ENCODE measurements at places on chromosomes 5 and 9.

DNA sequence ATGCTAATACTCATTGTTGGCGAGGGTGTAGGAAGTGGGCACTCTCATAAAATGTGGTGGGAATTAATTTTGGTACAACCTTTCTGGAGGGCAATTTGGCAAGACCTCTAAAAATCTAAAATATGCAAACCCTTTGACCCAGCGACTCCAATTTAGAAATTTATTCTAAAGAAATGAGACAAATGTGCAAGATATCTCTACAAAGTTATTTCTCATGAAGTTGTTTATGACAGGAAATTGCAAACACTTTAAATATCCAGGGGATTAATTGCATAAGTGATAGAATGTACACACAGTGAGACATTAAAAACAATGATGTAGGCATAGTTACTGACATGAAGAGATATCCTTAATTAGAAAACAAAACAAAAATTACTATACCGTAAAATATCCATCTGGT, 246.3 kb upstream of the MAP3K1 start:
- no peak overlapping the region for H3K27ac ChIP-seq
- no peaks in the 10 kb centered on the region for H3K36me3 ChIP-seq
- H3K4me1 ChIP-seq: no peaks in the 10 kb centered on the region
- no peak for DNase-seq
- H3K27me3 ChIP-seq: no peaks in the 10 kb centered on the region

DNA sequence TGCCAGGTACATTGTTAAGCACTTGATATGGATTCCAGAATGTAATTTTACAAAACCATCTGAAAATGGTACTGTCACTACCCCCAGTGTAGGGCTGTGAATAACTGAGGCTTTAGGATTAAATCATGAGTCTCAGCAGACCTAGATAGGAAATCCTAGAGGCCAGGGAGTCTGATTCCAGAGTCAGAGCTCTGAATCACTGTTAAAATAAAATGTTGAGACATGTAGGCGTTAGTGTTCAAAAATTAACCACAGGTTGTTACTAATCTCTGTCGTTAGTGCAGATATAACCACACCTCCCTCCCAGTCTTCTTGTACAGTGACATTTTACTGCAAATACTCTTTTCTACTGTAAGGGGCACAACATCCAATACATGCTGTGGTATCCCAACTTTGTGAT, 1828.8 kb downstream of the MAT2B start:
- H3K27ac ChIP-seq: no peak overlapping the region
- no peak for DNase-seq
- no peaks in the 10 kb centered on the region for H3K4me1 ChIP-seq
- no peak overlapping the region for H3K4me3 ChIP-seq
- H3K27me3 ChIP-seq: no peaks in the 10 kb centered on the region

DNA sequence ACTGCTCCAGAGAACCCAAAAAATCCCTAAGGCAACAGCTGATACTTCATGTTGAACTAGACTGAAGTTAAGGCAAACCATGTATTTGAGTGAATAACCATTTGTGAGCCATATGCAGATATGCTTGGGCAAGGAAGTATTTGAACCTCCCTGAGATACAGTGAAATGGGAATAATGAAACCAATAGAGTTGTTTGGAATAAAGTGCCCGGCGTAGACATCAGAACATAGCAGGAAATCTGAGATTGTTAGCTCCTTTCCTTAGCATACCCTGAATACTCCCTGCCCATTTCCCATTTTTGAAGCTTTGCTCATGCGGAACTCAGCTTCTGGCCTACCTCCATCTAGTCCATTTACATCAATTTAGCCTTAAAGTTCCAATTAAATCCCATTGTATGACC, 611.9 kb downstream of the EFNA5 start:
- no peak overlapping the region for H3K27ac ChIP-seq
- no peaks in the 10 kb centered on the region for H3K27me3 ChIP-seq
- no peaks in the 10 kb centered on the region for H3K36me3 ChIP-seq
- H3K4me1 ChIP-seq: no peaks in the 10 kb centered on the region

DNA sequence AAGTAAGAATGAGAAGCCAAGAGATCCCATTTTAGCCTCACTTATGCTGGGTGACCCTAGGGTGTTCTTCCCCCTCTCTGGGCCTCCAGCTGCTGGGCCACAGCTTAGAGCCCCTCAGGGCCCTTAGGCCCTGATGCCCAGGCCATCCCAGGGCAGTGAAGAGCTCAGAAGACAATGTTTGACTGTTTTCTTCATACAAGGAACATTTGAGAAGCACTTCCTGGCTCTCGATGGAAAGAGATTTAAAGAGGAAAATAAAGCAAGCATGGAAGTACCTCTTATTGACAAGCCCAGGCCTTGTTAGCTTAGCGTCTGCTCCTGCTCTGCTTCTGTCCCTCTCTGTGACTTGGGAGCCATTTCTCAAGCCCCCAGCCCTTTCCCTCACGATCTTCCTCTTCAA, 165.9 kb upstream of the SMIM23 start:
- H3K4me3 ChIP-seq: no peak overlapping the region
- no peaks in the 10 kb centered on the region for H3K36me3 ChIP-seq
- no peaks in the 10 kb centered on the region for H3K4me1 ChIP-seq
- no peaks in the 10 kb centered on the region for H3K27me3 ChIP-seq

GRCh38 chr5:93809430-93809829, 68.0 kb upstream of the POU5F2 start:
- H3K27me3 ChIP-seq: no peaks in the 10 kb centered on the region
- no peaks in the 10 kb centered on the region for H3K4me1 ChIP-seq
- H3K4me3 ChIP-seq: no peak overlapping the region
- no peaks in the 10 kb centered on the region for H3K36me3 ChIP-seq
- H3K27ac ChIP-seq: no peak overlapping the region

- H3K27ac ChIP-seq: peak overlapping the region; percentile 97
- H3K36me3 ChIP-seq: no peaks in the 10 kb centered on the region
- H3K27me3 ChIP-seq: no peaks in the 10 kb centered on the region
- peak; percentile 92 for DNase-seq
- H3K4me3 ChIP-seq: no peak overlapping the region
Measured at GRCh38 chr5:95861221-95861863, 38.8 kb upstream of the GLRX start.

DNA sequence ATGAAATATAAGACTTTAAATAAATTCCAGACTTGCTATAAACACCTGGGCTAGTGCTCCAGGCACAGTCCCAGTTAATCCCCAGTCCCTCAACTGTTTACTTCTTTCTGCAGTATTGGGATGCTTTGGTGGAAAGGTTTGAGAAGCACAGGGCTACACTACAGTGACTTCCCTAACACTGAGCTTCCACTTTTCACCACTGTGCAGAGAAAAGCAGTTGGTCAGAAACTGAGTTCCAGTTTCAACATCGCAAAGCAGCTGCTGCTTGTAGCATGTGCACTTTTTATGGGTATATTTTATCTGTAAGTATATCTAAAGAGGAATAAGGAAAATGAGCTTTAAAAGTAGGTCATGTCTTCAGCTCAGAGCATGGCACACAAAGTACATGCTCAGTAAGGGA, 339.7 kb downstream of the NTRK2 start:
- H3K36me3 ChIP-seq: no peaks in the 10 kb centered on the region
- H3K4me3 ChIP-seq: no peak overlapping the region
- no peaks in the 10 kb centered on the region for H3K27me3 ChIP-seq
- H3K4me1 ChIP-seq: no peaks in the 10 kb centered on the region
- DNase-seq: no peak

GRCh38 chr9:131490514-131490913, 12.2 kb upstream of the POMT1 start:
- peaks cover 93% of the 10 kb centered on the region for H3K36me3 ChIP-seq
- H3K4me1 ChIP-seq: no peaks in the 10 kb centered on the region
- H3K27me3 ChIP-seq: no peaks in the 10 kb centered on the region
- DNase-seq: no peak
- H3K27ac ChIP-seq: no peak overlapping the region

DNA sequence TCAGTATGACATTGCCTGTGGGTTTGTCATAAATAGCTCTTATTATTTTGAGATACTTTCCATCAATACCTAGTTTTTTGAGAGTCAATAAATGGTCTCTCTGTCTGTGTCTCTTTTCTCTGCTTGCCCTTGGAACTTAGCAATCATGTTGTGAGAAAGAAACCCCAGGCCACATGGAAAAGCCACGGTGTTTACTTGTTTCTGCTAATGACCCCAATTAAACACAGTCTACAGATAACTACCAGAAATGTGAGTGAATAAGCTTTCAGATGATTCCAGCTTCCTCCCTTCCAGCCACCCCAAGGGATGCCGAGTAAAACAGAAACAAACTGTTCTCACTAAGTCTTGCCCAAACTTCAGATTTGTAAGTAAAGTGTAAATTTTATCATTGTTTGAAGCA, 584.9 kb downstream of the MAT2B start:
- no peak overlapping the region for H3K27ac ChIP-seq
- no peaks in the 10 kb centered on the region for H3K27me3 ChIP-seq
- DNase-seq: no peak
- H3K36me3 ChIP-seq: no peaks in the 10 kb centered on the region
- no peaks in the 10 kb centered on the region for H3K4me1 ChIP-seq
- no peak overlapping the region for H3K4me3 ChIP-seq

DNA sequence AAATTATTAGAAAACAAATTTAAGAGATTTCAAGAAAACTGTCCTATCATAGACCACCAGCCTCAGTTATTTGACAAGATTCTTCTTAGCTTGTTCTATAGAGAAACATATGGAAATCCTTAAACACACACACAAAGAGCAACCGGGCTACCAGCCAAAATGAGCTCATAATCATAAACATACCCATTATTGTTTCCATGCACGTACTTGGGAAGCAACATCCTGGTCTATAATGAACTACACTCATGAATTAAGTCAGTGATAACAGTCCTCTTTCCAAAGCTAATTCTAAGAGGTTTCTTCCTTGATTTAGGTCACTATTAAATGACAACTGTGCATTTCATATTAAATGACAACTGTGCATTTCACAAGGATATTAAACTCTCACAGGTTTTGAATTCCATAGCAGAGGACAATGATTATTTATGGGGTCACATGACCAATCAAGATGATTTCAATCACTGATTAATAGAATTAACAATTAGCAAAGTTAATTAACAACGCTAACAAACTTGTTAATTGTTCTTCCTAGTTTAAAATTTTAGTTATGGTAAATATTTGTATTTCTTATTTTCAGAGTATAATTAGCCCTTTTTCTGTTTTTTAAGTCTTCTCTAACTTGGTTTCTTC, 77.0 kb downstream of the OXCT1 start:
- no peak overlapping the region for H3K4me3 ChIP-seq
- H3K27ac ChIP-seq: peak overlapping the region; percentile 56
- H3K36me3 ChIP-seq: no peaks in the 10 kb centered on the region
- no peaks in the 10 kb centered on the region for H3K4me1 ChIP-seq
- no peaks in the 10 kb centered on the region for H3K27me3 ChIP-seq
- DNase-seq: no peak
